ENCODE measurements at places on chromosomes 6 and 20.
A peak's percentile ranks its signal among the peaks of the same experiment; 100 is the strongest.

GRCh38 chr20:61629602-61630390 is 377.7 kb downstream of the CDH4 start:
- DNase-seq, result no peak

- no peak for DNase-seq
These were observed 5.6 kb upstream of the GRM4 start for GRCh38 chr6:34151321-34152041.

DNA sequence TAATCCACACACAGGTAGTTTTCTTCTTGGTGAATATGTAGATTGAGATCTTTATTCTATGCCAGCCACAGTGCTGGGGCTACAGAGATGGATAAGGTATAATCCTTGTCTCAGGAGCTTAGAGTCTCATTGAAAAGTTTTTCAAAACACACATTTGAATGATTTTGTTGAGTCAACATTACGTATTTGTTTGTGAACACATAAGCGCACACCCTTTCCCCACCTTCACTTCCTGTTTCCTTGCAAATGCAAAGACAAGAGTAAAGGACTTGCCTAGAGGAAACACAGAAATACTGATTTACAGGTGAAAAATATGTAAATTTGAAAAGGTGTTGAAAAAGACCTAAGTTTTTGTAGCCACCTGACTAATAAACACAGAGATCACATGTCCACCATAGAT is 27.8 kb downstream of the VAPB start:
- no peak for DNase-seq

GRCh38 chr20:33753763-33754162 is 22.0 kb downstream of the ZNF341 start:
- no peak for DNase-seq

GRCh38 chr20:50602432-50603088 is 88.8 kb downstream of the RIPOR3 start:
- DNase-seq, result no peak

- DNase-seq, result no peak
These were observed 21.7 kb downstream of the KIZ start for GRCh38 chr20:21147593-21147992.

DNA sequence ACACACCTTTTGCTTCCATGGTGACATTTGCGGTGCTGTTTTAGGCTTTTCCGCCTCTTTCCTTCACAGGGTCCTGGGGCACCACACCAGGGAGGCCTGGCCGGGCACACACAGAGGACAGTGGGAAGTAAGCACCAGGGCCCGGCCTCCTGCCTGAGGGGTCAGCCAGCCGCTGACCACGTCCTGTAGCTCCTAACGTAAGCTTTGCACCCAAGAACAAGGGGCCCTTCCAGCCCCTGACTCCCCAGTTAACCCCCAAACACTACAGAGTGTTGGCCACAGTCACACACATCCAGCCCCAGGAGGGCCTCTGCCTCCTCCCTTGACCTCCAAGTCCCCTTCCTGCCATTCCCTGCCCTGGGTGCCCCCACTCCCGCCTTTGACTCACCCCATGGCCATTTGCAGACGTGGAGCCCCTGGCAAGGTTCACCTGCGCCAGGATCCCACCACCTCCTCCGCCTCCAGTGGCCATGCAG is 54.7 kb downstream of the YTHDF1 start:
- DNase-seq, result no peak

GRCh38 chr6:143074670-143075318 is 14.1 kb downstream of the AIG1 start:
- no peak for DNase-seq

GRCh38 chr20:18276821-18277220 is 11.5 kb upstream of the ZNF133 start:
- no peak for DNase-seq

GRCh38 chr6:20881365-20881764 is 347.1 kb downstream of the CDKAL1 start:
- DNase-seq, result no peak

GRCh38 chr6:35967076-35967774 is 46.3 kb upstream of the SRPK1 start:
- DNase-seq, result no peak

- DNase-seq, result no peak
These were observed 42.7 kb upstream of the ZNF831 start for GRCh38 chr20:59120919-59121318.

DNA sequence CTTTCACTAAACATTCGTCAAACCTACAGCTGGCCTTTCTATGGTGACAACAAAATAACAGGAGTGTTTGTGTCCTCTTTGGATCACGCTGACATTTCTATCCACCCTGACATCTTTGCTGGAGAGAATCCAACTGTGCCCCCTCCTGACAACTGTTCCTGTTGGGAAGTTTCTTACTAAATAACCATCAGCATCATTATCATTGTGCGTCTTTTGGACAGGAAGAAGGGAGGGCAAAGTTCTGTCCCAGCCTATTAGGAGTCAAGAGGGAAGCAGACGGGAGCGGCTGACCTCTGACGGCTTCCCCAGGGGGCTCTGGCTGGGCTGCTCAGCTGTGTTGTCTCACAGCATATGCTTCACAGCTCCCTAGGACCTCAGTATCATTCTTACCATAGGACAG is 195.9 kb upstream of the SULF2 start:
- no peak for DNase-seq

GRCh38 chr6:33161354-33162331 is 30.6 kb downstream of the COL11A2 start:
- peak; percentile 79 for DNase-seq

DNA sequence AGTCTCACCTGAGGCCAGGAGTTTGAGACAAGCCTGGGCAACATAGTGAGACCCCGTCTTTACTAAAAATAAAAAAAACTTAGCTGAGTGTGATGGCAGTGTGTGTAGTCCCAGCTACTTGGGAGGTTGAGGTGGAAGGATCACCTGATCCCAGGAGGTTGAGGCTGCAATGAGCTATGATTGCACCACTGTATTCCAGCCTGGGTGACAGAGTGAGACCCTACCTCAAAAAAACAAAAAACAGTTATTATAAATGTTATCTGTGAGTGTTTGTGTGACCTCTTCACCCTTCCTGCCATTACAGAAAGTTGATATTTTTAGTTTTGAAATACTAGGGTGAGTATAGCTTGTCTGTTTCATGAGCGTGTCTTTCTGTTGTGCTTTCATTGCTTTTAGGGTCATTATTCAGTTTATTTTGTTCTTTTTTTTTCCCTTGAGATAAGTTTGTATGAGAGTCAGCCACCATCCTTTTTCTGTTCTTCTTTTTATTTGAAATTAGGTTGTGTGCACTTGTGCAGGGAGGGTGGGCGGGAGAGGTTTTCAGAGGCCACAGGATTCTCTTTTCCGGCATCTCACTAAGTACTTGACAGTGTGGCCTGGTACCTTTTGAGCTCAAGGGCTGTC is 26.2 kb downstream of the CDYL start:
- DNase-seq, result no peak

DNA sequence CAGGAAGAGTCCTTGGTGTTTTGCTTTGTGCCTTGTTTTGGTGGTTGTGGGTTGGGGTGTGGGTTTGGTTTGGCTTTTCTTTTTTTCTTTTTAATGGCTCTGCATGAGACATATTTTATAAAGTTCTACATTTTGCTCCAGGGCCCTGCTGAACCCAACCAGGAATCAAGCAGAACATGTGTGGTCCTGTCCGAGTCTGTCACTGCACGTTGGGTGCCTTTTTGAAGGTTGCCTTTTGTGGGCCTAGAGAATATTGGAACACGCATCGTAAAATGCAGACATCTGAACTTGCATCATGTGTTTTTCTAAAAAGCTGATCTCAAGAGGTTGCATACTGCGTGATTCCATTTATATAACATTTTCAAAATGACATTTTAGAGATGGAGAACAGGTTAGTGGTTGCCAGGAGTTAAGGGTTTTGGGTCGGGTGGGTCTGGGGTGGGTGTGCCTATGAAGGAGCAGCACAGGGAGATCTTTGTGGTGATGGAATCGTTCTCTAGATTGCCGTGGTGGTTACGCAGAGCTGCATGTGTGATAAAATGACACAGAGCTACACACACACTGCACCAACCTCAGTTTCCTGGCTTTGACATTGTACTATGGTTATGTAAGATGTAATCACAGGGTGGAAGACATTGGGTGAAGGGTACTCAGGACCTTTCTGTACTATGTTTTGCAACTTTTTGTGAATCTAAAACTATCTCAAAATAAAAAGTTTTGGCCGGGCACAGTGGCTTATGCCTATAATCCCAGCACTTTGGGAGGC is 80.2 kb downstream of the EYA2 start:
- DNase-seq, result no peak

DNA sequence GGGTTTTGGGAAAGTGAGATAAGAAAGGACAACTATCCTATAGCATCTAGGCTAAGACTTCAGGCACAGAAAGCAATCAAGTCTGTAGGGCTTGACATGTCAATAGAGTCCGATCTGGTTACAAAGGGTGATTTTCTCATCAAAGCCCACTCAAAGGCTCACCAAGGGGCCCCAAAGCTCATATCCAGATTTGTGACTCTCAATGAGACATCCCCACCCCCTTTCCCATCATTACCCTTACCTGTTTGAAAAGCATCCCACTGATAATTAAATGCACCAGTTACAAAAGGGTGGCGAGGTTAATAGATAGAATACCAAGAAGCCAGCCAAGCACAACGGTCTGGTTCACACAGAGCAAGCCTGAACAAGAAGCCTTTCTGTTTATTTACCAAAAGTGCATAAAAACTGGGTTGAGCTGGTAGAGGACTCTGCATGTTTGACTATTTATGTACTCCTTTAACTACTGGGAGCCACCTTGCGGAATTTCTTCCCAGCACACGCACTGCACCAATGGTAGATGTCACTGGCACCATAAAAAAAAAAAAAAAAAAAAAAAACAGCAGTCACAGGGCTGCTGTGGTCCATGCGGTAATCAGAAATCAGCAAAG is 6.1 kb downstream of the JAG1 start:
- no peak for DNase-seq

DNA sequence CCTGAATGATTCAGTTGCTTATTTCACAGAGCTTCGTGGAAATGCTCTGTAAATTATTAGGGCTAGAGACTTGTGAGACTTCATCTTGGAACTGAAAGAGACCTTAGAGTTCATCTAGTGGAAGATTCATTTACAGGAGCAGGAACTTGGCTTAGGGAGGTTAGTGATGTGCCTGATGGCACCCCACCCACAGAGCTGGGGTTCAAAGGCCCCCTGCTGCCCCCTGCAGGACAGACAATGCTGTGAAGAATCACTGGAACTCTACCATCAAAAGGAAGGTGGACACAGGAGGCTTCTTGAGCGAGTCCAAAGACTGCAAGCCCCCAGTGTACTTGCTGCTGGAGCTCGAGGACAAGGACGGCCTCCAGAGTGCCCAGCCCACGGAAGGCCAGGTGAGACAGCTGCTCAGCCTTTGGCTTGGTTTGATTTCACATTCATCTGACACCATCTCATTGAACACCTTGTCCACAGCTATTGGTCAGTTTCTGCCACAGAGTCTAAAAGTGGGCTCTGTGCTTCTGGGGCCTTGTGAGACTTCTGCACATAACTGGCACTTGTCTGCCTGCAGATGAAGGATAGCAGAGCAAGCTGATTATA is 25.1 kb downstream of the MYBL2 start:
- no peak for DNase-seq

GRCh38 chr20:24938498-24938897 is 10.6 kb upstream of the CST7 start:
- no peak for DNase-seq

DNA sequence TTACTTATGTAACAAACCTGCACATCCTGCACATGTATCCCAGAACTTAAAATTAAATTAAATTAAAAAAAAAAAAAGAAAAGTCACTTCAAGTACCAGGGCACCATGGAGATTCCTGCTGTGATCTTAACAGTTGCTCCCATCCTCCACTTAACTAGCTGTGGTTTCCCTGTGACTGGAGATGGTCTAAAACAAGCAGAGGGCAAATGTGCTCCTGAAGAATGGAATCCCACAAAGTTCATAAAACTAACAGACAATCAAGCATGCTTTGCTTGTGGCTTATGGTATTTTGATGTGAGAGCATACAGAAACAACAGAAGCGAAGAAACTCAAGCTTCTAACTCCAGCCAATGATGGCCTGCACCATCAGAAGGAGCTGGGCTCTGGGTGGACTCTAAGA is 153.6 kb upstream of the KCNK16 start:
- DNase-seq, result no peak

DNA sequence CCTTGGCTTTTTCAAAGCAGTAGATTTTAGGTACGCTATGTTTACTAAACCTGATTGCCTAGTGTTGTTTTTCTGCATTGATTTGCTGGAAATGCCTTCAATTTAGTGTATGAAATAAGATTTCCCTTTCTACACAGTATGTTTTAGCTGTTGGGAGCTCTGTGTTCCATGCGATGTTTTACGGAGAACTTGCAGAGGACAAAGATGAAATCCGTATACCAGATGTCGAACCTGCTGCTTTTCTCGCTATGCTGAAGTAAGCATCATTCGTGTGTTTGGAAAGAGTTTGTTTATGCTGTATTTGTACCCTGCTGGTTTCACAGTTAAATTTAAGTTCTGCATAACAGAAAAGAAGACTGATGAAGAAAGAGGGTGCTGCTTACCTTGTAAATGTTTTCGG is 1.9 kb downstream of the BTBD3 start:
- DNase-seq, result no peak

DNA sequence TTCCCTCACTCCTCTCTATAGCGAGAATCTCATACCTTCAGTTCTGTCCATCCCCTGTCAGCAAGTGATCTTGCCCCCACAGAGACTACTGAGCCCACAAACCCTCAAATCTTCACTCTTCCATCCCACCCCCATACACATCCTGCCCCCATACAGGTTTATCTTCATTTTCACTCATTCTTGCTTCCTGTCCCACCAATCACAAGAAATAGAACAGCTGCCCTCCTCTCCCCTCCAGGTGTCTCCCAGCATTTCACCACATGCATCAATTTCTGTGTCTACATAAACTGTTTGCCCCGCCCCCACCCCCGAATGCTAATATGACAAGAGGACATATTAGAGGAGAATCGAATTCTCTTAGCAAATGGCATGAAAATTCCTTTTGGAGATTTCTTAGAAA is 54.9 kb upstream of the CARMIL1 start:
- no peak for DNase-seq

GRCh38 chr6:37230104-37230503 is 27.5 kb upstream of the TBC1D22B start:
- DNase-seq, result no peak

All from GM06990 (cell line).